ENCODE measurements at places on chromosomes 7 and 10.
A peak's percentile ranks its signal among the peaks of the same experiment; 100 is the strongest.

DNA sequence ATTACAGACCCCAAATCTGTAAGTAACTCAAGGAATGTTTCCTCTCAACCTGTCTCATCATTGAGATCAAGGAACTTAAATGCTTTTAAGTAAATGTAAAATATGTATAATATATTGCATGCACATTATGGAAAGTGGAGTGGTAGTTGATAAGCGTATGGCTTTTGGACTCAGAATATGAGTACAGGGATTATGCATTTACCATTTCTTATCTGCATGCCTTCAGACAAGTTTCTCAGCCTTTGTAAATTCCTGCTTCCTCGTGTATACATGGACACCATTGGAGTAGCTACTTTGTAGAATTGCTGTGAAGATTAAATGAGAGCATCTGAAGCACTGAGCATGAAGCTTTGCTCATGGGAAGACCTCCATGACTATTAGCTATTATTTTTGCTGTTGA, 70.5 kb downstream of the CACNB2 start:
- DNase-seq: no peak

DNA sequence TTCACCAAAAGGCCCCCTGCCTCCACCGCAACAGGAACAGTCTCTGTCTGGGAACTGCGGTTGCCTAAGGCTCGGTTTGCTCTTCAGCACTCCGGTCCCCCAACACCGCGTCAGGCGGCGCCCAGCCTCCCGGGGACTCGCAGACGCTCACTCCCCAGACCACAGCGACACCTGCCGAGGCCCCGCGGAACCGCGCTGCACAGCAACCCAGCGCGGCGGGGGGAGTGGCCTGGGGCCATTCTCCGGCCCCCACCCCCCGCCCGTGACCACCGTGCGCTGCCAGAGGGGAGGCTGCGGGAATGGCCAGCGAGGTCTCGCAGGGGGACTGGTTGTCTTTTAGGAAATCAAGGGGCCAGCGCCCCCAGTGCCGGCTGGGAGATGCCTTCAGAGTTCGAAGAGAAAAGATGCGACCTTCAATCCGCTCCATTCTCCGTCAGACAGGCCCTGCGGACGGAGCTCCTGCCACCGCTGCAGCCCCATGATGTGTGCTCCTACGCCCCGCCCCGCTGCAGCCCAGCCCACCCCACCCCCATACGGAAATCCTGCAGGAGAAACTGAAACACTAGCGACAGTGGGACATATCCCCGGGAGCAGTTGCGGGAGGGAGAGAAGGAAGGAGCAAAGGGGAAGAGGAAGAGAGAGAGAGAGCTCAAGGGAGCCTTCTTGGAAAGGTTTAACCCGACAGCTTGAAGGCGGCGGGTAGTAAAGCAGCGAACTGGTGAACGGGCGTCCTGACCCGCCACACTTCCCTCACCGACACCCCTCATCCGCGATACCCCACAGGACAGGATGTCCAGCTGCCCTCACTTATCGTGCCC, 137.4 kb upstream of the CDCA7L start:
- peak; percentile 48 for DNase-seq

DNA sequence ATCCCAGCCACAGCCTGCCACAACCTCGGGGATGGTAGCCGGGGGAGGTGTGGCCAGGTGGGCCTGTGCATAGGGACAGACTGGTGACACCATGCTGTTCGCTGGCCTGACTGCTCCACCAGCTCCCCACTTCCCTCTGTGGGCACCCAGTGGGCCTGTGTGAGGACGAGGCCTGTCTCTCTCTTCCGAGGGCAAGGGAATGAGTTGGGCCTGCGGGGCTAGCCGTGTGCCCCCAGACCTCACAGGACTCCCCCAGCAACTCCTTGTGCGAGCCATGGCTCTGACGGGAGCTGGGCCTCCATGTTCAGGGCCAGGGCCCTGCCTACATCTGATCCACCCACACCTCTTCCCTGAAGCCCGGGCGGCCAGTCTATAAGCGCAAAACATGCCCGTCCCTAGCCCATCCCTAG, 40.5 kb downstream of the PWWP2B start:
- DNase-seq: no peak

DNA sequence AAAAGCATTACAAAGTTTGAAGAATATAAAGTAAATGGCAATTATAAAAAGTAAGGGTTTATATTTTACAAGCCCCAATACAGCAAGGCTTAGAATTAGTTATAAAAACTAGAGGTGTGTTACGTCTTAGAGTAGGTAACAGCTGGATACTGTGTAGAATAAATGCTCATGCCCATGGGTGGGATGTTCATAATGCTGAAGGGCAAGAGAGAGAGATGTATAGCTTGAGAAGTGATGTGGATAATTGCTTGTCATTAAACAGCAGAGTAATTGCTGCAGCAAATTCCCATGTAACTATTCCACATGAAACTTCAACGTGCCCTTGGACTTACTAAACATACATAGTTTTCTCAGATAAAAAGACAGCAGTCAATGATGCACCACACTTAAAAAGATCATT, 233.8 kb downstream of the IMMP2L start:
- DNase-seq: no peak

DNA sequence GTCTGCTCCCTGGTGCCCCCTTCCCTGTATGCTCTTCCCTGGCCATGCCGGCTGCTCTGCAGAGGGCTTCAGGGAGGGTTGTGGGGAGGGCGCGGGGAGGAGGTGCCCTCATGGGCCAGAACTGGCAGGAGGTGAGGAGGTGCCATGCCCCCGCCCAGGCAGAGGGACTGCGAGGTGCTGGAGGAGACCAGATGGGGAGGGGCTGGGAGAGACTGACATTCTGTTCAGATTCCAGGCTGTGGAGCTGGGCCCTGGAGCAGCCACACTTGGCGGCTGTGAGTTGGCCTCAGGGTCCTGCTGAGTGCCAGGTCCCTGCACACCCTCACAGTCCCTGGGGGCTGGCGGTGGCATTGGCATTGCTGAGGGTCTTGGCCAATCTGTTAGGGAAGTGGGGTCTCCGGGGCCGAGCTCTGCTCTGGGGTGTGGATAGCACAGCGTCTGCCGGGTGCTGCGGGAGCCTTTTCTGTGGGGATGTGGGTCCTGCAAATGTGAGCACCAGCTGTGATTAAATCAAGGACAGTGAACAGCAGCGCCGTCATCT, 25.4 kb downstream of the INPP5A start:
- no peak for DNase-seq

All from stimulated activated CD8-positive, alpha-beta memory T cell treated with anti-CD3 and anti-CD28 coated beads, Interleukin-4, amount 100 ng/mL, for 1 hour (primary cell).